ENCODE measurements at places on chromosomes 7 and 10.

DNA sequence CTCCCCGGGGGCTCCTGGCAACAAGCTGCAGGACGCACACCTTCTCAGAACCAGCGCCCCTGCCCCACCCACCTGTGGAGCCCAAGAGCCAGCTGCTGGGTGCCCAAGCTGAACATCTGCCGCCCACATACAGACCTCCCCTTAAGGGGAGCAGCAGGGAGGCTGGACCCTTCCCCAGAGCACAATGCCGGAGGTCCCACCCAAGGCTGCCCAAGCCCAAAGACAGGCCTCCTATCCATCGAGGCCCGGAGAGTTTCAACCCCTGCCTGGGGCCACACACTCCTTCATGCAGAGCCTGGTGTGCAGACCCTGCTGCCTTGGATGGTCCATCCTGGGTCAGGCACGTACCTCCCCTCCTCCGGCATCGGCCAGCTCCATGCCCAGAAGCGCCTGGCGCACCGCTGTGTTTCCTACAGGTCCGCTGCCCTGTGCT is 48.7 kb downstream of the VIPR2 start:
- no peak for DNase-seq

DNA sequence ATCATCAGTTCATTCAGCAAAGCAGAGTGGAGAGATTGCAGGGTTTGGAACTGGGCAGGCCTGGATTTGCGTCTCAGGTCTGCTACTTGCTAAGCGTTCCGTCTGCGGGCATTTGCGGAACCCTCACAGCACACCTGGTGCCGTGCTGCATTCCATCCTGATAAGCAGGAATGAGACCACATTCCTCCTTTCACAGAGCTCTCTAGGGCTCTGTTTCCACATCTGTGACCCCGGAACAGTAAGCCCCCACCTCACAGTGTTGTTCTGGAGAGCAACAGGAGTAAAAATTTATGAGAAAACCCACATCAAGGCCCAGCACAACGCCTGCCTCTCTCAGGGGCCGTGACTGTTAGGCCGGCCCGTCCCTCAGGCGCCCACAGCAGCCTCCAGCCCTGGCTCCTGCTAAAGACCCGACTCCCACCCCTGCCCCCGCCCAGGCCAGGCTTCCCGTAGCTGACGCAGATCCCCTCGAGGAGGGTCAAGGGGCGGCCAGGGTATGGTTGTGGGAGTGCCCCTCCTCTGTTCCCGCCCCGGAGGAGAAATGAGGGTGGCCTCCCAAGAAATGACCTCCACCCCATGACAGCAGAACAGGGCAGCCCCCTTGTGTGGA is 128.9 kb downstream of the RGS10 start:
- no peak for DNase-seq

- DNase-seq: no peak
Measured at GRCh38 chr7:37309493-37309892, 139.2 kb downstream of the ELMO1 start.

DNA sequence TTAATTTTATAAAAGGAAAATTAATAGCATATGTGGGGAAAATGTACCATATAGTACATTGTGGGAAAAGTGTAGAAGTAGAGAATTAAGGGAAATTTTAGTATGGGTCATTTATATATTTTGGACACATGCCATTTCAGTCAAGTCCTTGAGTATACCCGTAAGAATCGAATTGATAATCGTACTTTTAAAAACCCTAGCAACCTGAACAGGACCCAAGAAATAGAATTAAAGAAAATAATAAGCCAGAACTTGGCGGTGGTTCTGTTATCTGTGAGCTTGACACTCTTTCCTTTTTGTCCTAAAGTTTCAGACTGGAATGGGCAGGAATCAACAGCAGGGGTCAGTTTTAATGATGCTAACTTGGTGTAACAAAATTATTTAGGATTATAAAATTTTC is 221.0 kb downstream of the CDK14 start:
- no peak for DNase-seq

- DNase-seq: no peak
Measured at GRCh38 chr10:12050528-12050927, 7.9 kb upstream of the UPF2 start.

DNA sequence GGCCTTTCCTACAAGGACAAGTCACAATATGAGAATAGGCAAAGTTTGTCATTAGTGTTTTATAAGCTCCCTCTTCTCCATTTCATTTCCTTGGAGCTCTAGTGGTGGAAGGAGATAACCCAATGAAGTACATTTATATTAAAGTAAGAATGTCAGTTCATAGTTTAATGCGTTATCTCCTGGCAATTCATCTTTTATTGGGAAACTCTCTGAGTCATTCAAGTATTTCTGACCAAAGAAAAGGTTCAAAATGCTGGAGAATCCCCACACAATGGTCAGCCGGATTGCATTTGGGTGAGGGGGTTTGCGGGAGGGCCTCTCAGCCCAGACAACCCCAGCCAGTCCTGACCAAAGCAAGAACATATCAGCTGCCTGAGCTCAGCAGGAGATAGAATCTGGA is 321.5 kb upstream of the NRP1 start:
- DNase-seq: no peak

- no peak for DNase-seq
Measured at GRCh38 chr7:46282155-46282554, 361.1 kb upstream of the IGFBP3 start.

GRCh38 chr7:123616223-123616622 is 14.6 kb downstream of the ASB15 start:
- DNase-seq: no peak

DNA sequence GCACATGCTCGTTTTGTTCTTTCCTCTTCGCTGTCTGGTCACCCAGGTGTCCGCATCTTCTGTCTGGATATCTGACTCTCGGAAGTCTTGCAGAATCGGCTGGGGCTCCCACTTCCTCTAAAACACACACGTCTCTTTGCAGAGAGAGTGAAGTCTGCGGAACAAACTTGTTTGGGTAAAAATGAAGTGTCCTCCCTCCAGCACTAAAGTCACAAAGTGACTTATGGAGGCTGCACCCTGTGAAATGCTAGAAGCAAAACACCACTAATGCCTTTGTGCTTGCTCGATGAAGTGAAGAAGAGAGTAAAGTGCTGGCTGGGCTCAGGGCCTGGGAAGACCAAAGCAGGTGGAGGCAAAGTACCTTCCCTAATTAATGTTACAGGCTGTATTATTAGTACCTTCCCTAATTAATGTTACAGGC is 71.4 kb downstream of the FGFR2 start:
- DNase-seq: no peak

- no peak for DNase-seq
Measured at GRCh38 chr7:4888161-4888560, 4.6 kb upstream of the RADIL start.

GRCh38 chr7:46625032-46625431 is 704.0 kb upstream of the IGFBP3 start:
- no peak for DNase-seq

- DNase-seq: no peak
Measured at GRCh38 chr10:76179806-76180205, 748.4 kb downstream of the LRMDA start.

- no peak for DNase-seq
Measured at GRCh38 chr10:91705948-91706670, 73.2 kb upstream of the PPP1R3C start.

GRCh38 chr7:106965108-106965507 is 79.4 kb upstream of the PRKAR2B start:
- no peak for DNase-seq

DNA sequence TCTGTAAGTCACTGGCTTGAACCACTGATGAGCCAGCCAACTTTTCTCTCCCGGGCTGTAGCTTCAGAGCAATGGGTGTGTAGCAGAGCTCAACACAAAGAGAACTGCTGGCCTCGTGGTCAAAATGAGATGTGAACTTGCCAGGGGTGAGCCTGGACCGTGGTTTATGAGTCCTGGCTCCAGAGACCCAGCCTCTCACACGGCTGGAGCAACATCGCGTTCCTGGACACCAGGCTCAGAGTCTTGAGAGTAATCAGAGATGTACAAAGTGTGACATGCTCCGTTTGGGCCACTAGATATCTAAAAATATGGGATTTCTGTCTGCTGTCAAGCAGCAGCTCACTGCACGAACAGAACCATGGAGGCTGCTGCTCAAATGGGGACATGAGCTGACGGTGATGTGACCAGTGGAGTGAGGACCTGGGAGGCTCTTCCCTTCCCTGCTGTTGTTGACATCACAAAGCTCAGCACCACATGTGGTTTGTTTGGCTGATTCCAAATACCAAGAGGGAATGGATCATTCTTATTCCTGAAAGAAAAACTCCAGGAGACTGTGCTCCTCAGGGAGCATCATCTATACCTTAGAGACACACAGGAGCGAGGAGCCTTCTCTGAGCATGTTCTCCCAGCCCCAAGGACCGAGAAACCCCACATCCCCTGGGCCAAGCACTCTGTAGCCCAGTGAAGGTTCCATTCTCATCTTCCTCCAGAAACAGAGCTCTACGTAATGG is 9.2 kb upstream of the SVIL start:
- no peak for DNase-seq

DNA sequence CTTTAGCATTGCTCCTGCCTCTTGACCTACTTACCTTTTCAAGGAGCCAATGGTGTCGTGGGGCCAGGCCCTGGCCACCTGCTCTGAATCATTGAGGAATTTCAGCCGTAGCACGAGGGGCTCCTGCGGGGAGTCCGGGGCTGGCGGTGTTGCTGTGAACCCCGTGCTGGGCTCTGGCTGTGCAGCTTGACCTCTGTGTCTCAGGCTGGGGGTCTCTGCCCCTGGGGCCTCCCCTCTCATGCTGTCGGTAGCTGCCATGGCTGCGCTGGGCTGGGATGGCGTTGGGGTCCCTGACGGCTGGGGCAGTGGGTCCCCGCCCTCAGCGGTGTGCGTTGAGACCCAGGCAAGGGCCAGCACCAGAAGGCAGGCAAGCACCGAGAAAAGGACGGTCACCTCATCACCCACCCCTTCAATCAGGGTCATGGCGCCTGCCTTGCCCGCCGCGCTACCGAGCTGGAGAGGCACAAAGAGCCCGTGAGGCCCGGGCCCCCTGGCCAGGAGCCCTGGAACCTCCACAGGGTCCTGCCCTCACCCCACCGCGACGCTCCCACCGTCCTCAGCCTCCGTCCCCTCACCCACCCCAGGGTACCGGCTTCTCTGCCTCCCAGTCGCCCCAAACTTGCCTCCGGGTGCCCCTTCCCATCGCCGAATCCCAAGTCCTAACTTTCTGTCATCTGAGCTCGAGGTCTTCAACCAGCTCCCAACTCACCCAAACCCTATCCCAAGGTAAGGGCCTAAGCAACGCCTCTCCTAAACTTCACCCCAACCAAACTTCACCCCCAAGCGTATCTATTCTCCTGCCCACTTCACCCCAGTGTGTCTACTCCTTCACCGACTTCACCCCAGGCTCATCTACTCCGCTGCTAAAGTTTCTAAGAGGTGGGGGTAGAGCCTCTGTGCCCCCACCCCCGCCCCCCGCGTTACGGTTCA is 887 bp downstream of the TMUB1 start:
- DNase-seq: no peak

GRCh38 chr7:91212582-91212981 is 51.7 kb upstream of the FZD1 start:
- DNase-seq: no peak

DNA sequence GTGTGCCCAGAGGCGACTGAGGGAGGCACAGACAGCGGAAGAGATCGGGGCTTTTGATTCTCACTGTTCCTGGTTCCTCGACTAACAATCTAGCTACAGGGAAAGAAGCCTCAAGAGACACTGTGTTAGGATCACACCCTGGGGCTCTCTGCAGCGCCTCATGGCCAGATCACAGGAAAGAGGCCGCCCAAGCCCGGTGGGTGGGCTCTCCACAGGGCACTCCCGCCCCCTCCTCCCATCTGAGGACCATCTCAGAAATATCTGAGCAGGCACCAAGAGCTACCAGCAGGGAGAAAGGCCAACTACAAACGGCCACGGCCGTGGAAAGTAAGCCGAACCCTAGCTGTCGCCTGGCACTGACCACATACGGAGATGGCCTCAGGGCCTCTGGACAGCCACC is 224.2 kb downstream of the MLLT10 start:
- no peak for DNase-seq

GRCh38 chr10:51716981-51717380 is 17.6 kb upstream of the CSTF2T start:
- no peak for DNase-seq

DNA sequence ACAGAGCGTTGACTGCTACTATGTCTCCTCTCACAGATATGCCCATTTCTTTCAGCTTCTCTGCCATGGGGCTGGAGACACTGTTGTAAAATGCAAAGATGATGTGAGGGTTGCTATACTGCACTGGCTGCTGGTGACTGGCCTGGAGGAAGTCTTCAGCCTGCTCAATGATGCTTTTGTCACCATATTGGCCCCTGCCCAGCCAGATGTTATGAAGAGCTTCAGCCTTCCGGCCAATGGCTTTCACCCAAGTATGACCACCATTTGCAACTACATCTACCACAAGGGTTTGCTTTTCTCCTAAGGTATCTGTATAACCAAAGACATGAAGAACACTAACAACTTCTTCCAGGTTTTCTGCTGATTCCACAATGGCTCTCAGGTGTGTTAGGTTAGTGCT is 1.6 kb downstream of the C7orf25 start:
- no peak for DNase-seq

GRCh38 chr10:71729161-71729636 is 9.6 kb upstream of the C10orf105 start:
- DNase-seq: no peak

DNA sequence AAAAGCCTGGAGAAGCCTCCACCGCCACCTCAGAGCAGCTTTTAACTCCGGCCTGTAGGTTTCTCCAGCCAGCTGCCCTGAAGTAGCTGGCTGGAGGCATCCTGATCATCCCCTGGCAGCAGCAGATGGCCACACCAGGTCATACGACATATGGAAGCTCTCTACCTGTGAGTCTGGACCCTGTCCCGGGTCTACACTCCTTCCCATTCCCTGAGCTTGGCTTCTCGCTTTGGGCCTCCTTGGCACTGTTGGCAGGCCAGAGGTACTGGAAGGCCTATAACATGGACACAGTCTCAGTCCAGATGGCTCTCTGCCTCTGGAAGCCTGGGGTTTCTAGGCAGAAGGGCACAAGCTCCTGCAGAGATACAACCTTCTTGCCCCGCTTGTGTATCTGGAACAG is 43.5 kb upstream of the TRIM8 start:
- no peak for DNase-seq

DNA sequence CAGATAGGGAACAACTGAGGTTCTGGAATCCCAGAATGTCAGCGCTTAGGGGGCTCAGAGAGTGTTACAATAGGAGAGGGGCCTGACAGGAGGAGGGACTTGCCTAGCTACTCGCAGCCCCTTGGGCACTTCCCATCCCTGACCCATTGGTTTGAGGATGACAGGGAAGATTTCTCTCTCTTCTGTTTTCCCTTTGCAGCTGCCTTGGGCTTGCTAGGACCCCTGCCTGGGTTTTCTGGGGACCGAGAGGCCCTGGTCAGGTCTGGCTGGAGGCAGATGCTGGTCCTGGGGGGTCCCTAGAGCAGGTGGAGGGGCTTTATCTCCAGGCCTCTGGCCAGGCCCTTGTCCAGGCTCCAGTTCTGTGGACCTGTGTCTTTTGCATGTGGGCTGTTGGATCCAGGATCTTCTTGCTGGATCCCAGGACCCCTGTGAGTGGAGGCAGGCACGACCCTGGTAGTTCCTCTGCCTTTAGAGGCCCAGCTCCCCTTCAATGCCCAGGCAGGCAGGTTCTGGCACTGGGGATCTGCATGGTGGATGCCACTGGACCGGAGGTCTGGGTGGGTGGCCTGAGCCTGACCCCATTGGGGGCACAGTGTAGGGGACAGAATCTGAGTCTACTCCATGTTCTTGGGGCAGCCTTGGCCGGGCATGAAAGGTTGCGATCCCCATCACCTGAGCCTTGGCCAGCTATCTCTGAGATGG is 26.9 kb downstream of the RAMP3 start:
- no peak for DNase-seq

All from 8988T (cell line).